SK-N-MC (cell line): ENCODE measurements at places on chromosomes 12 and 14.

DNA sequence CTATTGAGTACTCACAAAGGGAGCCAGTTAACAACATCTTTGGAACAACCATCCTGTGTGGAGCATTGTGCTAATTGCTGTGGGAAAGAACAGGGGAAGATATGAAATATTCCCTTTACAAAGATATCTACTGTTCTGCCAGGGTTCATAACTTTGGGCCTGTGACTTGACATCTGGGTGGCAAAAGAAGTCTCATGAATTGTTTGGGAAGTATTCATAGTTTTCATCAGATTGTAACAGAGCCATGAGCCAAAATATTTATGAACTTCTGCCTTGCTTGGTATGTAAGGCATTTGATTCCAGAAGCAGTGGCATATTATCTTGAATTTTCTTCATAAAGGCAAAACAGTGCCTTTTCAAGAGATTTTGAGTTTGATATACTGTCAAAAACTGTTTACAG lies 816.2 kb downstream of the DIO2 start:
- DNase-seq = no peak

GRCh38 chr12:51082561-51083125 lies 753 bp downstream of the CSRNP2 start:
- DNase-seq = no peak

- no peak for DNase-seq
These were observed 62.4 kb upstream of the PRMT8 start for GRCh38 chr12:3428631-3429030.

- DNase-seq = no peak
These were observed 19.1 kb upstream of the EPS8 start for GRCh38 chr12:15808250-15808649.

GRCh38 chr12:51645961-51646360 lies 54.9 kb downstream of the SCN8A start:
- DNase-seq = no peak

DNA sequence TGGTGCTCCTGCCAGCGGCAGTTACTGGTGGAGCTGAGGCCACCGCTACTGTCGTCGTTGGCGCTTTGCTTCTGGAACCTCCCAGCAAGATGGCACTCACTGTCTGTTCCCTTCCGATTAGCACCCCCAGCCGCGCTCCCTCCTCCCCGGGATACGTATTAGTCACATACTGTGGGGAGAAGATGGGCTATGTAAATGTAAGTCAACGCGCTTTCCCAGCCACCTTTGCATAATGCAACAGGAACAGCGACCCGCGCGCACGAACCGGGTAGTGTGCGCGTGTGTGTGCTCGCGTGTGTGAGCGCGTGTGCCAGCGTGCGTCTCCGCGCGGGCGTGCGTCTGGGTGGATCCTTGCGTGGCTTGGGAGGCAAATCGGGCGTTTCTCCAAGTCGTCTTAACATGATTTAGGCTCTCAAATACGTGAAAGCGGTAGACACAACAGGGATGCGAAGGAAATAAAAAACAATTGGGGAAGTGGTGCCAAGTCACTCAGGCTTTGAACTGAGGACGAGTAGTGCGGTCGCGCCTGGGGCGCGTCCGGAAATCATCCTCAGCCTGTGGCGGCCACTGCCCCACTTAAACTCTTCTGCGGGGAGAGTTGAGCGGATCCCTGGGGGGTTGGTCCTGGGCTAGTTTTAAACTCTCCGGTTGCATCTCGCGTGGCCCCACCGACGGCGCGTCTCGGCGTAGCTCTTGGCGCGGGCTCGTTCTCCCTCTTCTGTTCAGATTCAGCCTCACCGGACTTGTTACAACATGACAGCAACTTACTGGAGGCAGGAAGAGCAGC lies 1.8 kb downstream of the FLRT2 start:
- no peak for DNase-seq

DNA sequence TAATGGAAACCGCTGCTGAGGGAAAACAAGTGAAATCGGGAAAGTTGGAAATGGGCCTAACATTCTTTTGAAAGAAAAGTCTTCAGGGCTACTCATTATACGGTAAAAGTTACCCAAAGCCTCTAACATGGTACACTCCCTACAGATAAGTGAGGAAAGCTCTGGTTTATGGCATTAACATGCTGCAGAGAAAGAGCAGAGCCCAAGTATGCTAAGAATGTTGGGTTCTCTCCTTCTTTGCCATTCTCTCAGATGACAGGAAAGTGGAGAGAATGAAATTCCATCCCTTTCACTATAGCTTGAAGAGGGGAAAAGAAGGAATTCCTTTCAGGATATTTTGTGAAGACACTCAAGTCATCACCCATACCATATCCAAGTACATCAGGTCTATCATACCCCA lies 348.0 kb downstream of the SEC23A start:
- DNase-seq = no peak

DNA sequence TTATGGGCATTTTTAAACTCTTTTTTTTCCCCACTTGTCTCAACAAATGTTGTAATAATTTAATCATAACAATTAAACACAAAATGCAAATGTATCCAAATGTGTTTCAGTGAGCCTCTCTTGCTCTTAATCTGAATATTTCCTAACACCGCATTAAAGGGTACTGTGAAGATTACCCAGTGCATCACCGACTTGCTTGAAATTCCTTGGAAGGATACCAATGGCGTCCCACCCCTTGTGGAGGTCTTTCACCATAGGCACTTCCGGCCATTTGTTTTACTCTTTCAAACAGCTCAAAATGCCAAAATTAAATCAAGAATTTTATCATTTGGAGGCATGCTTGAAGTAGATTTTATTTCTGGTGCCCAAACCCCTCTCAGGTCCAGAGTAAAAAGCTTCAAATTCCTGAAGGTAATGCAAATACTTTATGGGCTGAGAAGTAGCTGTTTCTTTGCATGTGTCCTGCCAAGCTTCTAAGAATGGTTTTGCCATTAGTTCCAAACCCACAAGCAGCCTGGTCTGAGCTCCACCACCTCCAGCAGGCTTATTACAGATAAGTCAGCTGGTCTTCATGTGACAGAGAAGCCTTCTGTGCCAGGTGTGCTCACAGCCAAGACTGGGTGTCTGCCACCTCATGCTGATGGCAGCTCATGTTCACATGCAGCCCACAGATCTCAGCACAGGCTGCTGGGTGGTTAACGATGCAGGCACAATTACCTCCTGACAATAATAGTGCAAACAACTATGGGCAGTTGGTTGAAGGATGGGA lies 16.4 kb upstream of the NUDT4 start:
- no peak for DNase-seq

- no peak for DNase-seq
These were observed 12.3 kb downstream of the KRT83 start for GRCh38 chr12:52308806-52309425.

- DNase-seq = no peak
These were observed 8.4 kb downstream of the OR6S1 start for GRCh38 chr14:20632831-20633691.

DNA sequence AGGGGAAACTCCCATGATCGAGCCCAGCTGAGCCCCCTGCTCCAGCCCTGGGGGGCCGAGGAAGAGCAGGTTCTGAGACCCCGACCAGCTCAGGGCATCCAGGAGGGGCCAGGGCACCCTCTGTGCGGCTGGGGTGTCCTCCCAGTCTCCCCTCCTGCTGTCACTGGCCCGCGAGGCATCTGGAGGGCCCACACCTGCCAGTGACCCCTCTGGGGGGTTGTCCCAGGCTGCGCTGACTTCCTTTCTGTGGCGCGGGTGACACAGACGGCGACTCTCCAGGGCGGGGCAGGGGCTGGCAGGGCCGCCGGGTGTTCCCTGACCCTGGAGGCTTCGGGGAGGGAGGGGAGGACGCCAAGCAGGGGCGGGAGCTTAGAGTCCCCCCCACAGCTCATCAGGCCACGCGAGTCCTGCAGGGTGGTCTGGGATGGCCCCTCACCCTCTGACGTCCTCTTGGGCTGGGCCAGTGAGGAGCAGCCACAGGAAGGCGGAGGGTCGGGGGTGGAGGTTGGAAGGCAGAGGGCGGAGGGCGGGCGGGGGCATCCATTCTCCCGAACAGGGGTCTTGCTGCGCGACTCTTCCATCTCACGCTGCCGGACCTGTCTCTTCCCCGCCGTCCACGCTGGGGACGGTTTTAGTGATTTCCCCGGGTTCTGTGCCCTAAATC lies 38.6 kb upstream of the FBRSL1 start:
- DNase-seq = no peak

DNA sequence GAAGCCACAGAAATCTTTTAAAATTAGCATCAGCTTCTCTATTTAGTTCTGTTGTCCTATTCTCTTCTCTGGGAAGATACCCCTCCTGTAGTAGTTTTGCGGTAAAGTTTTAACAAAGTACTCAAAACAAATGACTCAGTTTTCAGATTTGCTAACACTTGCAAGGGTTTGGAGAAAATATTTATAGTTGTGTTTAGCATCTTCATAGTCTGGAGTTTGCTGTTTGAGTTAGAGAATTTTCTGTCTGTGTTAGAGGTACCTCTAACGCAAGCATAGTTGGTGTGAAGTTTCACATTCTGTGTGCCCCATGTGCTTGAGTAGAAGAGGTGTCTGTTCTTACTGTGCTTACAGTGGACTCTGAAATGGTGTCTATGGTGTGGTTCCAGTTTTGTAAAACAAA lies 36.0 kb downstream of the ANKRD9 start:
- no peak for DNase-seq

- DNase-seq = no peak
These were observed 49.4 kb downstream of the ABCC9 start for GRCh38 chr12:21891751-21892217.

GRCh38 chr14:22184830-22185168 lies 404.2 kb downstream of the DAD1 start:
- no peak for DNase-seq

GRCh38 chr14:23884541-23884904 lies 69.0 kb upstream of the DHRS4 start:
- DNase-seq = no peak

GRCh38 chr12:99170037-99170436 lies 477.5 kb upstream of the GARIN6 start:
- DNase-seq = no peak

- no peak for DNase-seq
These were observed 190.2 kb upstream of the CAND1 start for GRCh38 chr12:67078957-67079356.

DNA sequence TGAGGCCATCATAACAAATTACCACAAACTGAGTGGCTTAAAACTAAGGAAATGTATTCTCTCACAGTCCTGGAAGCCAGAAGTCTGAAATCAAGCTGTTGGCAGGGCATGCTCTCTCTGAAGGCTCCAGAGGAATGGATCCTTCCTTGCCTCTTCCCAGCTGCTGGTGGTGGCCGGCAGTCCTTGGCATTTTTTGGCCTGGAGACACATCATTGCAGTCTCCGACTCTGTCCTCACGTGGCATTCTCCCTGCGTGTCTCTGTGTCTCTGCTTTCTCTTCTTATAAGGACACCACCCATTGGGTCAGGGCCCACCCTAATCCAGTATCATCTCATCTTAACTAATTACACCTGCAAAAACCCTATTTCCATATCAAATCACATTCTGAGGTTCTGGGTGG lies 206.1 kb downstream of the SLC41A2 start:
- no peak for DNase-seq

DNA sequence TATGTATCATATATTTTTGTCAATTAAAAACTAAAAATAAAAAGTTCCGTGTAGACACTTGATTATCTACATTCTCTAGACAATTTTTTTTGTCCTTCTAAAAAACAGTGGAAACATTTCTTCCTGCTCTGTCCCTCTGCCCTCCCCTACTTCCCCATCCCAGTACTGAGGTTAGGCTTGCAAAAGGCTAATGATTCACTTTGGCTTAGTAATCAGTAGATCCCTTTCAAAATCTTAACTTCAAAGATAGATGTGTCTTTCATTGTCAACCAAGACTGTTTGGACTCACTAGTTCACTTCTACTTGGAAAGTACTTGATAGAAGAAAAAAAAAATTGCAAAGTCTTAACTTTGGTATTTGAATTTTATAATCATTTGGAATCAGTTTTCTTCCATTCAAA lies 3.8 kb downstream of the SETD3 start:
- DNase-seq = no peak

- no peak for DNase-seq
These were observed 28.7 kb downstream of the MLXIP start for GRCh38 chr12:122107261-122107660.

DNA sequence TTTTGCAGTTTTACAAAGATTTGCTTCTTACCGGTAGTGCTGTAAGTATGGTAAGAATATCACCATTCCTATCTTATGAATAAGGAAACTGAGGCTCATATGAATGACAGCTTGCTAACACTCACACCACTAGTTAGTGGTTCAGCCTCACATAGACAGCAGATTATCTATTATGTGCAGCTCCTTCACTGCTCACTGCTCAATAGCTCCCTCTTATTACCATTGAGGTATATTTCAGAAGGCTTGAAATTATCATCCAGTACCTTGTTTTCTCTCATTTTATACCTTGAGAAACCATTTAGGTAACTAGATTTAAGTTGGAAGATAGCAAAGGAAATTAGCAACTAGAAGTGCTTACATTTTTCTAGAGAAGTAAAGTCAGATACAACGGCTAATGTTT lies 15.5 kb downstream of the RIC8B start:
- DNase-seq = no peak

DNA sequence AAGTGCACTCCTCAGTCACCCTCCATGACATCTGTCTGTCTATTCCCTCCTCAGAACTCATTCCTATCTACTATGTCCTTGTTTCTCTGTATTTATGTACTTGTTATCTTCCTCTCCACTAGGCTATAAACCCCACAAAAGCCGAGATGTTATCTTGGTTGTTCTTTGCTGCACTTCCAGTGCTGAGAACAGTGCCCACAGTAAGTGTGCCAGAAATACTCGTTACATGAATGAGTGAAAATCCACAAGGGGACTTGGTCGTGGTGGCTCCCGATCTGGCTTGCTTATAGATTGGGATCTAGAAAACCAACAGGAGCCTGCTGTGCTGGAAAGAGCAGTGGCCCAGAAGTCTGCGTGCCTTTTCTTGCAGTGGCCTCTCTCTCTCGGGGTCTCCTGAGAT lies 111.9 kb upstream of the PRMT8 start:
- no peak for DNase-seq

DNA sequence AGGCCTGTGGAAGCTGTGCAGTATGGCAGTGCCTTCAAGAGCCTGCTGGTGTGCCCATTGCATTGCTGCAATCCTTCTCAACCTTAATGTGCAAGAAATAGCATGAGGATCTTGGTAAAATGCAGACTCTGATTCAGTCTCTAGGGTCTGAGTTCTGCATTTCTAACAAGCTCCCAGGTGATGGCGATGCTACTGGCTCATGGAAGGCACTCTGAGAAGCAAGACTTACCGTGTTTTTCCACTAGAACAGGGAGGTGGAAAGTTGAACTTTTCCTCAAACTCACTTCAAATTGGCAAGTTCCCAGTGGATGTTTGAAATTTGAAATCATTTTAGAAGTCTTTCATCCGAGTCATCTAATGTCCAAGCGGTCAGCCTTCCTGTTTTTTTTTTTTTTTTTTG lies 55.5 kb downstream of the MYRFL start:
- no peak for DNase-seq

GRCh38 chr12:127635838-127636237 lies 631.1 kb upstream of the TMEM132C start:
- DNase-seq = no peak
